Activated naive CD8-positive, alpha-beta T cell treated with anti-CD3 and anti-CD28 coated beads, Interleukin-2, amount 50 U/mL, for 16 hours (primary cell): ENCODE measurements at places on chromosomes 2 and 18.

DNA sequence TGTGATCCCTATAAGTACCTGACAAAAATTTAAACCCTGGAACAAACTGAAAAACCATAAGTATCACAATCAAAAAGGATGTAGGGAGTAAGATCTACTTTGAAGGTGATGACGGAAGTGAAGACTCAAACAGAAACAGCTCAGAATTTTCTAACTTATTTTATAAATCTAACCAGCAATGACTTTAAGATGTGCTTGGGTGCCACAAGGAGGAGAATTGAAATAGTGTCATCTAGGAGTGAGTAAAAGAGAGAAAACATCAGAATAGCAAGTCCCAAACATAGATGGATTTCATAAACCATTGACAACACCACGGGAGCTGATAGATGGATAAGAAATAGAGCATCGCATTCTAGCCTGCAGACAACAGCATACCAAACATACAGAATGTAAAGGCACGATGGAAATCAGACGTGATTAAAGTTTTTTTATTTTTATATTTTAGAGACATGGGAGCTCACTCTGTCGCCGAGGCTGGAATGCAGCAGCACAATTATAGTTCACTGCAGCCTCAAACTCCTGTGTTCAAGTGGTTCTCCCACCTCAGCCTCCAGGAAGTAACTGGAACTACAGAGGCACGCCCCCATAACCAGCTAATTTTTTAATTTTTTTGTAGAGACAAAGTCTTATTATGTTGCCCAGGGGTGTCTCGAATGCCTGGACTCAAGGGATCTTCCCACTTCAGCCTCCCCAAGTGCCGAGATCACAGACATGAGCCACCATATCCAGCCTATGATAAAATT, 36.9 kb downstream of the MAP3K19 start:
- no peak for DNase-seq

DNA sequence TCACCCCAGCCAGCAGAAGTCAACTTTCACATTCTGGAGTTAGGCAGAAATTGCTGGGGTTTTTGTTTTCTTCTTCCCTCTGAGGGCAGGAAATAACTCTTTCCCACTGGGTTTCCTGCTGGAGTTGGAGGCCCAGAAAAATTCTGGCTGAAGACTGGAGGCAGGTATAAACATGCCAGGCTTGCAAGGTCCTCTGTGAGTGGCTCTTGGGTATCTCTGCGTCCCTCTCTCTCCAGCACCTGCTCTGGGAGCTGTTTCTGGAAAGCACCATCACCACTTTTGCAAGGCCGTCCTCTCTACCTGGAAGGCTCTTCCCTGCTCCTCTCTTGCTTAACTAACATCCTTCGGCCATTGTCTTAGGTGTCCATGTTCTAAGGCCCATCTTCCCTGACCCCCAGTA, 91.0 kb downstream of the MCFD2 start:
- no peak for DNase-seq

GRCh38 chr2:144943986-144944385, 424.1 kb upstream of the ZEB2 start:
- no peak for DNase-seq

GRCh38 chr2:218858671-218859555, 692 bp upstream of the WNT6 start:
- no peak for DNase-seq

GRCh38 chr2:72971036-72971435, 53.7 kb downstream of the EMX1 start:
- DNase-seq = no peak

DNA sequence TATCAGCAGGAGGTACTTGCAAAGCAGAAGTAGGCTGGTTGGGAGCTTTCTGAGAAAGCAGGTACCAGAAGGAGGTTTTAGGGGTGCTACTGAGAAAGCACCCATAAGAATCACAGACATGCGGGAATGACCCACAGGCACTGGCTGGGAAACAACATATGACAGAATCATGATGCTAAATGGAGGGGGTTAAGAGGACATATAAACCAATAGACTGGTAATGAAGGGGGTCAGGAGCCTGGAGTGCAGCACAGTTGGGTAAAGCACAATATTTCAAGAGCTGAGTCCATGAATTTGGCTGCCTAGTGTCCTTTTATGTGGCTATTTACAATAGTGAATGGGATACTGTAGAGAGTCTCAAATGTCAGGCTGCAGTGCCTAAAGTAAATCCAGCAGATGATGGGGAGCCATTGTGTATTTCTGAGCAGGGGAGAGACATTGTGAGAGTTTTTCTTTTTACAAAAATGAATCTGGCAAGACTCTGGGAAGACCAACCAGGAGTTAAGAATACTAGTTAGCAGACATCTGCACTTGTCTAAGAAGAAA, 27.6 kb upstream of the GMCL1 start:
- no peak for DNase-seq

DNA sequence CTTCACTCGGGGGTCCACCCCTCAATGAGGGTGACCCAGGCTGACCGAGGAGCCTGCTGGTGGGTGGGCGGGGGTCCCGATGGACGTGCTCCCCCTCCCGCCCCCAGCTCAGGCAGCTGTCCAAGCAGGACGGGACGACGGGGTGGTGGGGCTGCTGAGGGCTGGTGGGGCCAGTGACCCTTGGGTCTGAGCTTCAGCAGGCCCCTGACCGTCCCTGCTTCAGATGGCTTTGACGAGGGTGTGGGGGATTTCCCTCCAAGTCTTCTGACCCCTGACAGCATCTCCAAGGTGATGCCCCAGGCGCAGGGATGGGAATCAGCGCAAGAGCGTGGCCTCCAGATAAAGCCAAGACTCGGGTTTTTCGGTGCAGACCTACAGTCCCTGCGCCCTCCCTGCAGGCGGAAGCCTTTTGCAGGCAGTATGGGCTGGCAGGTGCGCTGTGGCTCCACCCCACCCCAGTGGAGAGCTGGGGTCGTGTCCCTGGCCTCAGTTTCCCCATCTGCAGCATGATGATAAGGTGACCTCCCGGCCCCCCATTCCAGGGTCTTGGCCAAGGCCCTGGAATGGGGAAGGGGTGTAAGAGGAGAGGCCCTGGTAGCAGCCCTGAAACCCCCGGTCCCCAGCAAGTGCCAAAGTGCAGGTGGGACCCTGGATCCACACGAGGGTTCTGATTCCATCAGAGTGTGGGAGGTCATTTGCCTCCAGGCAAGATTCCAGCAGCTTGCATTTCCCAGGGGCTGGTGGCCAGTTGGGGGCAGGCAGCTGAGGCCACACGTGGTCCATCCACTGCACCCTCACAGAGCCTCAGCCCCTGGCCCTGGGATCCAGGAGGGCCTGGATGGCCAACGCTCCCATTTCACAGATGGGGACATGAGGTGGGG, 8.7 kb downstream of the CROCC2 start:
- no peak for DNase-seq

DNA sequence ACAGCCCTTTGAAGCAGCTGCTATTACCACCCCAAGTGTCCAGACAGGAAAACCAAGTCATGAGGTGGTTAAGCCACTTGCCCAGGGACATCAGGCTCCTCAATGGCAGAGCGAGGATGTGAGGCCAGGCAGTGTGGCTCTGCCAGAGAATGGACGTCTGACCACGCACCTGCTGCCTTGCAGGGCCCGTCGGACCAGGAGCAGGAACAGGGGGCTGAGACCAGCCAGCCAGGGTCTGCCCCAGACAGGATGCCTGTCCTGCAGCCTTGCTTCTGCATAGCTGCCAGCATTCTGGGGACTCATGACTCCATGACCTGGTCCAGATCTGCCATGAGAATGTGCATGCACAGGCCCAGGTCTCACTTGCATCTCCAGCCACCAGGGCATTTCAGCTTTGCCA, 52.0 kb downstream of the BCL2L11 start:
- no peak for DNase-seq

DNA sequence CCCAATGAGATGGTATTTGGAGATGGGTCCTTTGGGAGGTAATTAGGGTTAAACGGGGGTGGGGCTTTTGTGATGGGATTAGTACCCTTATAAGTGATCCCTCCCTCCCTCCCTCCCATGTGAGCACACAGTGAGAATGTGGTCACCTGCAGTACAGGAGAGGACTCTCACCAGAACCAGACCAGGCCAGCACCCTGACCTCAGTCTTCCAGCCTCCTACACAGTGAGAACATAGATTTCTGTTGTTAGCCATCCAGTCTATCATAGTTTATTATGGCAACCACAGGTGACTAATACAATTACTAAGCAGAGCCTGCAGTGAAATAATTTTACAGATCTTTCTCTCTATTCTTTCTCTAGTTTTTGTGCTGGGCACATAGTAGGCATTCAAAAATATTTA, 137.7 kb upstream of the PKDCC start:
- DNase-seq = no peak

DNA sequence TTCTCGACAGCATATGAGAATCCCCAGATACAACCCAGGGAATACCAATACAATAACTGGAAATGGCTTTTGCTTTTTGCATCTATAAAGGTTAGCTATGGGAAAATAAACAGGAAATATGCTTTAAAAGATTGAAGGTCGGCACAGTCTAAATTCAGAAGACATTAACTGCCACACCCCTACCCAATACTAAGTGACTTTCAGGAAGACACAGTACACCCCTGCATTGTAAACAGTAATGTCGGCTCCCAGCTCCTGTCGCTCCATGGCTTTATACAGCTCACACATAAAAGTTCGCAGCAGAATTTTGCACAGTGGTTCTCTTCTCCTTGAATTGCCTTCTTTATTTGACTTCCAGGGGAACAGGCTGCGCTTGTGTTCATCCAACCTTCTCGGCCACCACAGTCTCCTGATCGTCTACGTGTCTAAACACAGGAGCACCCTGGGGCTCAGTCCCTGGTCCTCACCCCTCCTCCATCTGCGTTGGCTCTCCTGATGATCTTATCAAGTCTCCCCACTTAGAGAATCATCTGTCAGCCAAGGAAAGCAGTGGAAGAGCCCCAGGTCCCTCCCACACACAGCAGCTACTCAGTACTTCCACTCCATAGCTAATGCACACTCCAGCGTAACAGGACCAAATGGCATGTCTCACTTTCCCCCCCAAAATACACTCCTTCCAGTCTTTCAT, 22.7 kb downstream of the CYB5A start:
- no peak for DNase-seq

GRCh38 chr2:59112258-59112657, 871.1 kb upstream of the FANCL start:
- no peak for DNase-seq

DNA sequence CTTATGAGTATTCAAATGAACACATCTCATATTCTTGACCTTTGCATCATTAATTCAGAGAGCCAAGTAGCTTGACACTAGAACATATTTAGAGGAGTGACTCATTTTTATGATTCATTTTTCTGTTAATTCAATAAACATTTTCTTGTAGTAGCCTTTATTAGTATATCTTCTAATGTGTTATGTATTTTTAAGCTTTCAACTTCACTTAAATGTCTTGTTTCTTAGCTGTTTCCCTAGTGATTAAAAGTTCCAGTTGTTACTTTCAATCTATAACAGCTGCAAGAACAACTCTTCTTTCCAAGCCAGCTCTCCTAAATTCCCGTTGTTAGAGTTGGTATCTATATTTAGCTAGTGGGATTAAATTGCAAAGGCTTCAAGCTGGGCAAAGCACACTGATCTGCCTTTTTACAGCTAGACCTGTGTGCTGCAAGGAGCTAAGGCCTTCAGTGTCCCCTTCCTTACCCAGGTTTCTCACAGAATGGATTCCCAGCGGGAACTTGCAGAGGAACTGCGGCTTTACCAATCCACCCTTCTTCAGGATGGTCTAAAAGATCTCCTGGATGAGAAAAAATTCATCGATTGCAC, at the start of gene KLHL41:
Gene KLHL41, plus strand, starts transcription at position 405 of the 588 bp plus-strand sequence. Its CDS starts 77 bp downstream, at position 482.
- DNase-seq = no peak

GRCh38 chr2:182228073-182228473, 198.8 kb downstream of the PDE1A start:
- DNase-seq = no peak
